Lung microvascular endothelial cell (primary cell): ENCODE measurements at places on chromosomes 11 and 22.

GRCh38 chr11:47854667-47855066 lies 6.5 kb upstream of the NUP160 start:
- DNase-seq, result no peak

- DNase-seq, result no peak
Measured at GRCh38 chr11:114291381-114291780, 4.8 kb upstream of the NNMT start.

- DNase-seq, result no peak
Measured at GRCh38 chr11:105693075-105693759, 83.3 kb downstream of the GRIA4 start.

GRCh38 chr22:27820896-27821866 lies 19.6 kb upstream of the MN1 start:
- no peak for DNase-seq

DNA sequence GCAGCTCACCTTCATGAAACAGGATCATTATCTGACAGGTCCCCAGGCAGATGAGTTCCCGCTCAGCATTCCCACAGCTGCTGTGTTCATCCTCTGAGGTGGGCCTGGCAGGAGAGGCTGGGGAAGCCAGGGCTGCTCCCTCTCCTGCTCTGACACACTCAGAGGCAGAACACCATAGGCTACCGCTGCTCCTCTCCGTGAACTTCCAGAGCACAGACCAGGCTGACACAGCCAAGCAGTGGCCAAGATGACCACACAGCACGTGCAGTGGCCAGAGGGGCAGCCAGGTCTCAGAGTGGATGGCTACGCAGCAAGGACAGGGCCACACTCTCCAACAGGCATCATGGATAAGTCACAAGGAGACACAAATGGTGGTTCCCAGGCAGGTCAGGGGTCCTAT lies 8.5 kb downstream of the PRODH start:
- no peak for DNase-seq

GRCh38 chr11:128669506-128670270 lies 24.2 kb upstream of the FLI1 start:
- peak; percentile 32 for DNase-seq

GRCh38 chr11:118791961-118792569 lies 1.1 kb upstream of the DDX6 start:
- DNase-seq, result peak; percentile 31

GRCh38 chr11:34696862-34697261 lies 76.0 kb downstream of the EHF start:
- no peak for DNase-seq

- DNase-seq, result peak; percentile 23
Measured at GRCh38 chr11:107859459-107860239, 1.1 kb upstream of the SLC35F2 start.

- no peak for DNase-seq
Measured at GRCh38 chr11:120219232-120219937, 8.6 kb downstream of the OAF start.

GRCh38 chr11:10541561-10541930 lies 559 bp upstream of the RNF141 start:
- DNase-seq, result no peak
